ENCODE measurements at places on chromosomes 11 and 22.

- DNase-seq = no peak
These were observed 9.1 kb downstream of the TIMP3 start for GRCh38 chr22:32810555-32811133.

DNA sequence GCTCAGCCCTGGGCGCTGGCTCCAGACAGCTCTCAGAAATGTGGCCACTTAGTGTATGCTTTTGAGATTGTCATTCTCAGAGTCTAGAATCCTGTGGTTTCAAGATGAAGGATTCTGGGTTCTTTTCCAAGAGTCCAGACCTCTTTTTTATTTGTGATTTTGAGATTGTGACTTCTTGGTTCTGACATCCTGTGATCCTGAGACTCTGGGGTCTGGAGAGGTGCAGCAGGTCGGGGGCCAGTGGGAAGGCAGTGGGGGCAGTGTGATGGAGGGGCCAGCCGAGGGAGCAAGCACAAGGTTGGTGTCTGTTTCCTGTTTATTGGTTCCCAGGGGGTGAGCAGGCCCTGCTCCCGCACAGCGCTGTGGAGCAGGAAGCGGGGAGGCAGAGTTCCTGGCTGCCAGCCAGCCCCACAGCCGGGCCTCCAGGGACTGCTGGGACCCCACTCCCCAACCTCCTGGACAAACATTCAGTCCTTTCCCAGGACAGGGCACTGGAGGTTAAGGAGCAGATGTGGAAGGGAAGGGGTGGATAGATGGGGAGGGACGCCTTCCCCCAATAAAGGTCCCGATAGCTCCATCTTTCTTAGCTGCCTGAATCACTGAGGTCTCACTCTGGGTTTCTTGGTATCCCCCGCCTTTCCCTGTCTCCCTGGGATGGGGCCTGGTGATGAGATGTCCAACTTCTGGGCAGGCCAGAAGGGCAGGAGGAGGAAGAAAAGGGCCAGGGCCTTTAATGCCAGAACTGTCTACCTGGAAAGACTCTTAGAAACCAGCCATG is 13.7 kb downstream of the ARHGEF17 start:
- no peak for DNase-seq

- no peak for DNase-seq
These were observed 23.9 kb upstream of the ELFN2 start for GRCh38 chr22:37451218-37451617.

- DNase-seq = no peak
These were observed 1.1 kb upstream of the MRGPRX4 start for GRCh38 chr11:18171377-18172000.

GRCh38 chr11:103043826-103044678 is 47.9 kb downstream of the DCUN1D5 start:
- DNase-seq = no peak

- DNase-seq = no peak
These were observed 52.9 kb downstream of the SYTL2 start for GRCh38 chr11:85758026-85758425.

GRCh38 chr11:20839231-20839630 is 169.8 kb downstream of the NELL1 start:
- DNase-seq = no peak

- DNase-seq = no peak
These were observed 5.8 kb downstream of the CCDC34 start for GRCh38 chr11:27357250-27357649.

- DNase-seq = no peak
These were observed 1686.8 kb downstream of the LRRC4C start for GRCh38 chr11:39772525-39773137.

GRCh38 chr11:33721426-33721825 is 14.8 kb downstream of the CD59 start:
- DNase-seq = no peak

DNA sequence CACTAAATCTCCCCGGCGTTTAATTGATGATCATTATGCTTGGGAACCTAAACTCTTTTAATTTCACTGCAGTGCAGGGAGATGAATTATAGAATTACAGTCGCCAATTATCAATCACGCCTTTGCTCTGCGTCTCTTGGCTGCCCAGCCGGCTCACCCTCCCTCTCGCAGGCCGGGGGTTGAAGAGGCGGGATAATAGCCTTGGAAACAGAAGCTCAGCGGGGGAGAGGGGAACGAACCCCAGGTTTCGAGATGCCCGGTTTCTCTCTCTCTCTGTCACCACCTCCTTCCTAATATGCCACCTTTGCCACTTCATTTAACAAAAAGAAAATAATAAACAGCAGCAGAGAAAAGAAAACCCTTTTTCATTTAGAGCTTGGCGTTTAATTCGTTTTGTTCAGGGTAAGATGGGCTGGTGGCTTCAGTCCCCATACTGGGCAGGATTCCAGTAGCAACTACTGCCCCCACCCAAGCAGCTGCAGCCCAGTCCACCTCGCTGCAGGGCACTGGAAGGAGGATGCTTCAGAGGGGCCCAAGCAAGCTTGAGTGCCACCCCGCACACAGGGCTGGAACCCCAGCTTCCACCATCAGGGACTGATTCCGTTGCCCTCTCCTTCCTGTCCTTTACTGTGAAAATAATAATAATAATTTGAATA is 271.7 kb downstream of the BUD13 start:
- no peak for DNase-seq

DNA sequence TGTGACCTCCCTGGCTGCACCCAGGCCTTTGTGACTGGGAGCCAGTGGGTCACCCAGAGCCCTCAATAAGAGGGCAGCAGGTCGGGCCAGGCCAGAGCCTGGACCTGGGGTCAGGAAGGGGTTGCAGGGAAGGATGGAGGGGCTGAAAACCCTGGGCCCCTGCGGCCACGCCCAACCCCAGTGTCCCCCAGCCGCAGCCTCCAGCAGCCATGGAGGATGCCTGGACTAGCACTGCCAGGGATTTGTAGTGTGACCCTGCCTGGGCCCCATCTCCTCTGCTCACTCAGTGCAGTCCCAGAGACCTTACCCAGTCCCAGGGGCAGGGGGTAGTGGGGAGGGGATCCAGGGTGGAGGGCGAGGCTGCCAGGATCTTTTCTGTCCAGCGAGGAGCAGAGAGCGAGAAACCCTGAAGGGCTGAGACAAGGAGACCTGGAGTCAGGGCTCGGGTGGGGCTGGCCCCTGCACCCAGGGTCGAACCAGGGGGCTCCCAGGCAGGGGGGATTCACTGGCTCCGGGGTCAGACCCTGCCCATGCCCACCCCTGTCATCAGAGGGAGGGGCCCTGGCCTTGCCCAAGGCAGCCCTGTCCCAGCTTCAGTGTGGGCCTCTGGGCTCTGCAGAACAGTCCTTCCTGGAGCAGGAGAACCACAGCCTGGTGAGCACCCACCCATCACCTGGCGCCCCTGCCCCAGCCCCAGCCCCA is 187.5 kb downstream of the IGLL1 start:
- DNase-seq = no peak

- no peak for DNase-seq
These were observed 1.1 kb upstream of the ABCG4 start for GRCh38 chr11:119147604-119148333.

DNA sequence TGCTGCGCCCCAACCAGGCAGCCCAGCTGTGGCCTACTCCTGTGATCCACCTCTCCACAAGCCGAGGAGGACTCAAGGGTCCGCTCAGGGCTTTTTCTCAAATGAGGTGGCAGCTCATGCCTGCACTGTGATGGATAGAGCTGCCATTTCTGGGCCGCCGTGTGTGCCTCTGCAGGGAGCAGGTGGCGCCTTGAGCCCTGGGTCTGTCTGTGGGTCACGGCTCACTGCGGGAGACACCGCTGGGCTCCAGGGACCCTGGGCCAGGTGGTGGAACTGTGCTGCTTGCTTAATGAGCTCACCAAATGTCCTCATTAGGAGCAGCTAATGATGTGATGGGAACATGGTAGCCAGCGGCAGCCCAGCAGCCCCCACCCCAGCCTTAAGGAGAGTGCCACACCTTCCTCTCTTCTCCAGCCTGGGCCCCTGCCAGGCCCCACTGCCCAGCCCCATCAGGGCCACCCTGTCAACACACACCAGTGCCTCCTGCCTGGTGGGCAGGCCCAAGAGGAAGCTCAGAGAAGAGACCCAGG is 50.8 kb downstream of the DHCR7 start:
- no peak for DNase-seq

DNA sequence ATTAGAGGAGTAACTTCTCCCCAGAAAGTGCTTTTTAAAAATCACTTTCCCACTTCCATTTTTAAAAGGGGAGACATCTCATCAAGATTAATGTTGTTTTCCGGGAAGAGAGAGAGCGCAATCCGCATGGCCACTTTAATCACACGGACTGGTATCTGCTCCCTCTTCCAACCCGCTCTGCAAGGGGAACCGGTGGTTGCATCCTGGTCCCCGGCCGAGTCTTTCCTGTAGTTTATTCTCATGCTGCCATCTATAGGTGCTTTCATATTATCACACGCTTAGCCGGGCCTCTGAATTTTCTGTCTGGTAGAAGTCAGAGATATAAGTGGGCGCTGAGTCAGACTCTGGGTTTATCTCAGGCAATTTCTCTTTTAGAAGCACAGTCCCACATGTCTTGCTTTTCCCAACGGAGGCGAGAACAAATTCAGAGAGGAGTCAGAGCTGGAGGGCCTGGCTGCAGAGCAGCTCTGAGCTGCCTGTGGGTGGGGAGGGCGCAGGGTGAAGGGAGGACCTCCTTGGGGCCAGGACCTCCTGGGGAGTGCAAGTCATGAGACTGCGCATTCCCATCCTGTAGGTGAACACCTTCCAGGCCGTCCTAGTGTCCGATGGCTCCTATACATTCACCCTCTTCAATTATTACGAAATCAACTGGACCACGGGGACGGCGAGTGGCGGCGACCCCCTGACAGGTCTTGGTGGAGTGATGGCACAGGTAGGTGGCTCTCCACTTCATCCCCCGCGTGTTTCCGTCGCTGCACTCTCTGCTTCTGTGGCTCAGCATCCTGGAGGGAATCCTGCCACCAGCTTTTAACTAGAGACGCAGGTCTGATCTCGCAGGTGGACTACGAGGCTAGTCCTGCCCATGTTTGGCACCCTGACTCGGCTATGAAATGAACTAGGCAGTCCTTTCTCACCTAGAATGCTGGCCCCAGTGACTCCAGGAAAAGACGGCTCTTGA is 11.7 kb downstream of the TECTA start:
- peak; percentile 51 for DNase-seq

GRCh38 chr22:20091690-20092476 is 11.8 kb downstream of the DGCR8 start:
- DNase-seq = no peak

DNA sequence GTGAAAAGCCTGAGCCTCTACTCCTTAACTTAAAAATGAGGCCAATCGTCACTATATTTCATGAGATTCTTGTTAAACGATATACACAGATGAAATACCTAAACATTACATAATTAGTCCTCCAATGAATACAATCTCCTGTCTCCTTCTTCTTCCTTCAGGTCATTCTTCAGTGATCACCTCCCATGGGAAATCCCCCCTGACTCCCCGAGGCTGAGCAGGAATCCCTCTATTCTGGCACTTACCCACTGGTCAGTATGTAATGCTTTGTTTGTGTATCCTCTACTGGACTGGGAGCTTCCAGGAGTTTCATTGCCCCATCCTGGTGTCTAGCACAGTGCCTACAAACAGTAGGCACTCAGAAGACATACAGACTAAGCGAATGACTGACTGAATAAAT is 52.3 kb downstream of the RAB38 start:
- no peak for DNase-seq

Data from GM12891 (cell line).